ENCODE measurements at places on chromosomes 6 and 20. TPM values are rescaled to one million over a fixed set of nuclear protein-coding genes. Genes with fewer than 3 reads are reported as not detected.

Gene MYB
- total RNA-seq: 0.53 TPM

Gene C6orf132
- 0.71 TPM for total RNA-seq

Gene DEFB121
- not detected for total RNA-seq

Gene FKBP1C
- total RNA-seq: 4.8 TPM

Gene CSTF1
- total RNA-seq: 32.9 TPM

Gene FAM83C
- not detected for total RNA-seq

Gene PRR18
- not detected for total RNA-seq

Gene UBD
- total RNA-seq: 0.31 TPM

Gene F13A1
- total RNA-seq: not detected

Gene ADIG
- not detected for total RNA-seq

Gene EPHA7
- not detected for total RNA-seq

Gene ACSS1
- total RNA-seq: 17.9 TPM

Gene MRPS18B
- total RNA-seq: 33.7 TPM

Gene PSMB9
- total RNA-seq: 6.3 TPM

Gene PROKR2
- not detected for total RNA-seq

Gene C20orf141
- total RNA-seq: not detected

Gene APOBEC2
- total RNA-seq: not detected

Gene CDYL
- 35.6 TPM for total RNA-seq

Gene NKAPL
- total RNA-seq: 1.1 TPM

Gene CDSN
- not detected for total RNA-seq

Gene PDE7B
- 21.3 TPM for total RNA-seq

Gene SPEF1
- total RNA-seq: 0.44 TPM

Gene DOK5
- 5.7 TPM for total RNA-seq

Gene HTR1E
- not detected for total RNA-seq

Gene SAPCD1
- 9.4 TPM for total RNA-seq

Gene NKAIN4
- not detected for total RNA-seq

Gene SLC17A4
- total RNA-seq: not detected

Gene BANF2
- not detected for total RNA-seq
